ENCODE measurements at places on chromosomes 6 and 20.

GRCh38 chr6:123430970-123431369 lies 205.8 kb downstream of the TRDN start:
- DNase-seq = no peak

GRCh38 chr6:118810420-118811027 lies 83.4 kb upstream of the ASF1A start:
- DNase-seq = no peak

- DNase-seq = no peak
Observed at GRCh38 chr6:13924949-13925881, at the start of gene RNF182. TSS of gene RNF182 (plus strand) at chr6:13924952. CDS start at chr6:13977120, 52,168 bp downstream.

DNA sequence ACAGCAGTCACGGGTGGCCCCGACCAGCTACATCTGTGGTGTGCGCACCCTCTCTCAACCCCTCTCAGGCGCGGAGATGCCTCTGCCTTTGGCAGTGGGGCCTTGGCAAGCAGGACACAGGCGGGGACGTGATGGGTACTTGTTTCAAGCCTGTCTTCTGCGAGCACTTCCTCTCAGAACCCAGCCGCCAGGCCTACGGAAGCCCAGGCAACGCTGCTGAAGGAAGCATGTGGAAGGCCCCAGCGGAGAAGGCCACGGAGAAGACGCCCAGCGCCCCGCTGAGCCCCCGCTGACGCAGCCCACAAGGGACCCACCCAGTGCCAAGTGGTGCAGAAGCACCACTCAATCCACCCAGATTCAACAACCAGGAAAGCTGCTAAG lies 13.0 kb downstream of the SERPINB6 start:
- no peak for DNase-seq

- DNase-seq = peak; percentile 94
Observed at GRCh38 chr6:107600936-107601335, 111.0 kb downstream of the SOBP start.

DNA sequence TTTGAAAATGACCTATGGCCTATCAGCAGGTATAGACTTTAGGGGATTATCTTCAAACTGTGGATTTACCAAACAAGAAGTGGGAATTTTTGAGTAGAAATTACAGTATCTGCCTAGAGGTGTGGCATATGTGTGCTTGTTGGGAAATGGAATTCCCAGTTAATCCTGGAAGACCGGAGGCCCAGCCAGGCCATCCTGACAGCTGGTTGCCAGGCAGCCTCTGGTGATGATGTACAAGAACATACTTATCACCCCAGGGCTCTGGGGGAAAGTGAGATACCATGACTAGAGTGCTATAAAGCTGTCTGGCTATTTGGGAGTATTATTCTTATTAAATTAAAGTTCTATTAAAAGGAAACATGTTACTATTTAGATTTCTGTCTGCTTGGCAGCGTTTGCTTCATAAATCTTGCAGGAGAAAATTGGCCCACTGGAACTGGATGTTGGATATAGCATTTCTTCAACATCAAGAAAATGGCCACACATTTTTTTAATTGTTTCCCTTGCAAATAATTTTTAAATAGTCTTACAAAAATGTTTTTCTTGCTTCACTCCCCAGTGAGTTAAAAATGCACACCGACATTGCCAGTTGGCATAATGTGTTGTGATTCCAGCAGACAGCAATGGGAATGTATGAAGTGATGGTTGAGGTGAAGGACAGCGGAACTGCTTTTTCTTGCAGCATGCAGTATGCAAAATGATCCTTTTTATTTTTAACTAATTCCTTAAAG lies 187.8 kb downstream of the MYLK4 start:
- DNase-seq = no peak

DNA sequence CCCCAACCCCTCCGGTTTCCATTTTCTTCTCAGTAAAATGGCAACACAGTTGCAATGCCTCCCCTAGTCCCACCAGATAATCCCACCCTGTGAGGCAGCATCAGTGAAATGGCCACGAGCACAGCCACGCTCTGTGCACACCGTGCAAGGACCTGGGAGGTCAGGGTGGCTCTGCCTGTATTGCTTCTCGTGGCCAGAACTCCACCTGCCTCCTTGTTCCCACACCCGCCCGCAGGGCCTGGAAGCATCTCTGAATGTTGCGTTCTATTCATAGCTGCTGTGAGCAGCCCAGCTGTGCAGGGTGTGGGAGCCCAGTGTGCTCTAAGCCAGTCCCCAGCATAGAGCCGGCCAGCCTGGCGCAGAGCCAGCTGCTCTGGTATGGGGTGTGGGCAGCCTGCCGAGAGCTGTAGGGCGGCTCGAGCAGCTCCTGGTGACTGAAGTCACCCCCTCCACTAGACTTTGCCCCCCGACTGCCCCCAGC lies 161.1 kb downstream of the DLL1 start:
- no peak for DNase-seq

DNA sequence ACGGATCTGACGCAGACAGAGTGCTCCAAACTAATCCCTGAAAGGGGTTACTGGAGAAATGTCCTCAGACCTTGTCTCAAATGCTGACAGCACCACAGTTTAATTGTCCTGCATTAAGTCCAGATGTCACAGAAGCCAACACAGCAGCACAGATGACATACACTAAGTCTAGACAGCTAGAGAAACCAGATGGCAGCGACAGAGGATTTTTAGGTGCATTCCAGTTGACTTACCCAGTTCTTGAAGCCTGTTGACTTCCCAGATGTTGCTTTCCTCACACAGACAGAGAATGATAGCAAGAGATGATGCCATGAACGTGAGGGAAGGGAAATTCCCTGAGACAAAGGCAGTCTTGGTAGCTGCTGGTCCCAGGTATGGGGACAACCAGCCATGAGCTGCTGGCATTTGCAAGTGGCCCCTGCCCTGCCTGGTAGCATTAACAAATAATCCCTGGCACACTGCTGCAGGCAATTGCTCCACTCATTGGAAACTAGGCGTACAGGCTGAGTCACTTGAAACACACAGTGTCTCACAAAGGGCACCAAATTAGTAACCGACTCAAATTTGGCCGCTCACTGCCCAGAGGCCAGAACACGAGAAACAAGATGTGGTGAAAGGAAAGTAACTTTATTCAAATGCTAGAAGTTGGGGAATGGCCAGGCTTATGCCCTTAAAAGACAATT lies 52.2 kb downstream of the ADGB start:
- DNase-seq = no peak

DNA sequence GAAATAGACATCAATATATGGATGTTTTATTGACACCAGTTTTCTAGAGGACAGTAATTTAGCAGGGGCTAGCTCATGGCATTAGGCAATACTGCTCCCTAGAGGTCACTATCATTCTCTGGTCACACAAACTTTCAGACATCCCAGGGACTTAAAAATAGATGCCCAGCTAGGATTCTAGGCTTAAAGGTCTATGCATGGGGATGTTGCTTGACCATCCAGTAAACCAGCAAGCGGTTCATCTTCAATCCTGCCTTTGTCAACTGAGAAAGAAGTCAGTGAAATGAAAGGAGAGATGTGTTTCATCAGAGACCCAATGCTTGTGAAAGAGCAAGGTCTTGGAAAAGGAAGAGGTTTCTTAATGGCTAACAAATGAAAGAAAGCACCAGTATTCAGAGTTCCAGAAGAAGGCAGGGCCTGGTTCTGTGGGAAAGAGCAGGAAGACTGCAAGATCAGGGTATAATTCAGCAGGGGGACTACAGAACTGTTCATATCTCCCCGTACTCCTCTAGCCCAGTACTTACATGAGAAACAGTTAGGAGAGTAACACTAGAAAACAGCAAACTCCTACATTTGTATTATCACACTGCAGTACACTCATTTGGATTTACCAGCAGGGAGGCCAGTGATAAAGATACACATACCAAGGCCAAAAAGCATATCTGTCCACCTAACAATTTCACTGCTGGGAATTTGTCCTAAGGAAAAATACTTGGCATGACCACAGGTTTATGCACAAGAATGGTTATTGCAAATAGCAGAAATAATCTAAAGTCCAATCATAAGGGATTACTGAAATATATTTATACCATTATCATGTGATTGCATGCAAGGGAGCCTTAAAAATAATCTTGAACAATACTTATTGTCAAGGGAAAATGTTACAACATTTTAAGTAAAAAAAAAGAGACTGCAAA lies 151.4 kb upstream of the LAMA2 start:
- DNase-seq = peak; percentile 62

DNA sequence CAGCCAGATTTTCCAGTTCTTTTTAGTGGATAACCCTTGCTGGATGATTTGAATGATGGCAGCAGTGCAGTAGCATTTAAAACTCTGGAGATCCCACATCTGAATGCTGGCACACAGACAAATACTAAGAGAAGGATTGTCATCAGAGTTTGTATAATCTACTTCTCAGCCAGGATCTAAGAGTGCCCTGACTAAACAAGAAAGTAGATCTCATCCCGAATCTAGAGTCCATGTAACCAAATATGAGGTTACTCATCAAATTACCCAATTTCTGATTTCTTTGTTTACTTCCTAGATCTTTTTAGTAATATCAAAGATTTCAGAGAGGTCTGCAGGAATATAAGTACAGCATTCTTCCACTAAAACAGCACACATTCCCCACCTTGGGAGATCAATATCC lies 7.8 kb downstream of the TMC2 start:
- no peak for DNase-seq
